ENCODE measurements at places on chromosomes 6 and 20.

DNA sequence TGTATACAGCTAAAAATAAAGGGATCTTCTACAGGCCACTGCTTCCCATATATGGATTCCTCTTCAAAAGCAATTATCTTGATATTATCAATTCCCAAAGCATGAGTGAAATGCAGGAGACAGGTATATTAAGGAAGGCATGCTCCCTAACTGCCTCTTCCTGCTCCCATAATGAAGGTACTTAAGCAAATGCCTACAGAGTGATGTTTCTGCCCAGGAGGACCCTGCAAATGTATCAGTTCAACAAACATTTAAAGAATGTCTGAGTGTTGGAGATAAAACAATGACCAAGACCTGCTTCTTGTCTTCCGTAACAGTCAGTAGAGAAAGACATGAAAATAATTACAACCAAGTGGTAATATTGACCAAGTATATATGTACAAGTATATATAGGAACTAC is 4.2 kb downstream of the UBE2J1 start:
- no peak for DNase-seq

DNA sequence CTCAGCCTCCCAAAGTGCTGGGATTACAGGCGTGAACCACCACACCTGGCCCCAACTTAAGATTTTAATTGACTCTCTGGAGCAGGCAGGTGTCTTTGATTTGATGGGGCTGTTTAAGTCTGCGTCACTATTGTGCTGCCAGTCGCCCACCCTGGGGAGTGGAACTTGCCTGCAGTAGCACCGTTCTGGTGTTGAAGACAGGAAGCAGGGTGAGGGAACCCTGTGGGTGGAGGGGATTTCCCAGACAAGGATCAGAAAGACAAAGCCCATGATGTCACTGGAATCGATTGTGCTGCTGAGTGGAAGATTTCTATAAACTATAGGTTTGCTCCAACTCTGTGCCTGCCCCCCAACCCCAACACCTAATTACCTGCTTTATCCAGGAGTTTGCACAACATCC is 11.0 kb downstream of the ALDH8A1 start:
- DNase-seq, result peak; percentile 61

DNA sequence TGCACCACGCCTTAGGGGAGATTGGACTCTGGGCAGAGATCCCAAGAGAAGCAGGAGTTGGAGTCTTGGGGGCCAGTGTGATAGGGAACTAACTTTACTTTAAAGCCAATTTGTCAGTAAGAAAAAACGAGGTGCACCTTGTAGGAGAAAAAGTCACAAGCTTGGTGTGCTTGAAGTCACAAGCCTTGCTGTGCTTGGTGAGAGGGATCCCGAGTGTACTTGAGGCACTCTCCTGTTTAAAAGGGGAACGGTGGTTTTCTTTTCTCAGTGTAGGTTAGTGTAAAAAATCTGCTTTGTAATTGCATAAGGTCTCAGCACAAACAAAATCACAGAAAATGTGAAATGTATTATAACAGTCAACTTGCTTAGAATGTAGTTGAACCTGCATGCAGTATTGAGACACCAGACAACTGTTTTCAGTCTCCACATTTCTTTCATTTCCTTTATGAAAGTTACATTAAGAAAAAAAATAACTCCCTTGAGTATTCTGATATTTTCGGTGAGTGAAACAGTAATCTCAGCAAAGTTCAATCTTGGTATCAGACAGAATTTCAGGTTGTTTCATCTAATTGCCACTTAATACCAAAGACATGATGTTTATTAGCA is 111.1 kb upstream of the DUSP22 start:
- no peak for DNase-seq

GRCh38 chr6:14799928-14800327 is 445.9 kb upstream of the JARID2 start:
- peak; percentile 19 for DNase-seq

DNA sequence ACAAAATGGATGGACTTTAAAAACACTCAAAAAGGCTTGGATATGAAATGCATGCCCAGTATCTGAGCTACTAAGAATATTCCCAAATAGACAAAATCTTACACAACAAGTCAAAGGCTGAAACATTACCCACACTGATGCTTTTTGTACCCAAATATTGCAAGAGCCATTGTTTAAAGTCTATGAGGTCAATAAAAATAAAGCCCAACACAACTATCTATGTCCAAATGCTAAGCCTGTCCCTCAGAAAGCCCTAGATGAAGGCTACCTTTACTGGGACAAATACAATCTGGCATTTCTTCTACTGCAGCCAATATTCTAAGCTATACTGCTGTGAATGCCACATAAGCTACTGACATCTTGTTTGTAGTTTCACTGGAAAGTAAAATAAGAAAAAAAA is 54.3 kb downstream of the RALGAPA2 start:
- no peak for DNase-seq

GRCh38 chr6:132969196-132969595 is 154.8 kb downstream of the RPS12 start:
- DNase-seq, result no peak

DNA sequence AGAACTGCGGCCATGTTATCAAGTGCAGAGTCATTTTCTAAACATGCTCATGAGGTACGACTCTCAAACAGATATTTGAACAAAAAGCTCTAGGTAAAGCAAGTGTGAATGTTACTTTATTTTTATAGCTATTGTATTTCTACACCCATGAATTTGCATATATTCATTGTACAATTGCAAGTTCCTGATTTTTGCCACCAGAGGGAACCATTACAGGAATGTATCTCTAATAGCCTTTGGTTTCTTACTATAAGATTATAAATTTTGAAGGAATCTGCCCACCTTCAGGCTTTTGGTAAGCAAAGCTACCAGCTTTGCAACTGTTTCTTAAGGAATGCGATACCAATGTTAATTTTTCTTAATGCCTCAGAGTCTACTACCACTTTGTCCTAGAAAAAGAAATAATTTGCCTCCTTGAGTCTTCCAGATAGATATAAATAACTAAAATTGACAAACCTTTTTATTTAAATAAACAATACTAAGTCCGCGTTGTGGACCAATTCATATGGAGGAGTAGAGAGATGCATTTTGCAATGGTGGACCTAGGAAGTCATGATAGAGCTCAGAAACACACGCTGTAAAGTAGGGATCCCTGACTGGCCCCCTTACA is 125.4 kb upstream of the SAMD5 start:
- DNase-seq, result no peak

DNA sequence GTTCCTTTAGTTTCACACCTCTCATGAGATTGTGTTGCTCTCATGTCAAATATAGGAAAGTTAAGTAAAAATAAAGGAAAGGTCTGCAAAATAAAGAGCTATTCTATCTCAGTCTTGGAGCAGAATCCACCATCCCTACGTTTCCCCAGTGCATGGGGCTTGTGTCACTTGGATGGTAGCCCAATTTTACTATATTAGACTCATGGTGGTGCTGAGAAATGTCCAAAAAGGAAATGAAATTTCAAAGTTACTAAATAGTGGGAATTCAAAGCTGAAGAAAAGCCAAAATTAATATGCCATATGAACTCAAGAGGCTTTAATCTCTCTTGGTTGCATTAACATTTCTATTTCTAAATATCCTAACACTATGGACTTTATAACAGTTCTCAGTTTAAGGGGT is 1283.3 kb upstream of the GJE1 start:
- no peak for DNase-seq

DNA sequence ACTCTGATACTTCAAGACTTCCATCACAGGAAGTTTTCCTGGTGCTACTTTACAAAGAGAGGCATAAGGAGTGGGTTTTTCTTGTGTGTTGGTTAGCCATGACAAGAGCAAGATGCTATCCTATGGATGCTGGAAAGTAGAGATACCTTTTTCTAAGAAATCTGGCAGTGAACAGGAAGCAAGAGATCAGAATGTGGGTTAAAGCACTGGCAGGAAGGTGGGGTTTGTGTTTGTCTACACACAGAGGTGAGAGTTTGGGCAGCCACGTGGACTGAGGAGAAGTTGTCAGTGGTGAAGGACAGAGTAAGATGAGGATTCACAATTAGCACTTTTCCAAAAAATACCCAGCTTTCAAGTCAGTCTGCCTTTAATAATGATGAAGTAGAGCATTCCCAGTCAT is 17.9 kb downstream of the SLC2A12 start:
- no peak for DNase-seq

GRCh38 chr6:106743612-106744011 is 114.2 kb downstream of the QRSL1 start:
- no peak for DNase-seq

- no peak for DNase-seq
Measured at GRCh38 chr6:152098683-152099082, 291.2 kb downstream of the ESR1 start.

DNA sequence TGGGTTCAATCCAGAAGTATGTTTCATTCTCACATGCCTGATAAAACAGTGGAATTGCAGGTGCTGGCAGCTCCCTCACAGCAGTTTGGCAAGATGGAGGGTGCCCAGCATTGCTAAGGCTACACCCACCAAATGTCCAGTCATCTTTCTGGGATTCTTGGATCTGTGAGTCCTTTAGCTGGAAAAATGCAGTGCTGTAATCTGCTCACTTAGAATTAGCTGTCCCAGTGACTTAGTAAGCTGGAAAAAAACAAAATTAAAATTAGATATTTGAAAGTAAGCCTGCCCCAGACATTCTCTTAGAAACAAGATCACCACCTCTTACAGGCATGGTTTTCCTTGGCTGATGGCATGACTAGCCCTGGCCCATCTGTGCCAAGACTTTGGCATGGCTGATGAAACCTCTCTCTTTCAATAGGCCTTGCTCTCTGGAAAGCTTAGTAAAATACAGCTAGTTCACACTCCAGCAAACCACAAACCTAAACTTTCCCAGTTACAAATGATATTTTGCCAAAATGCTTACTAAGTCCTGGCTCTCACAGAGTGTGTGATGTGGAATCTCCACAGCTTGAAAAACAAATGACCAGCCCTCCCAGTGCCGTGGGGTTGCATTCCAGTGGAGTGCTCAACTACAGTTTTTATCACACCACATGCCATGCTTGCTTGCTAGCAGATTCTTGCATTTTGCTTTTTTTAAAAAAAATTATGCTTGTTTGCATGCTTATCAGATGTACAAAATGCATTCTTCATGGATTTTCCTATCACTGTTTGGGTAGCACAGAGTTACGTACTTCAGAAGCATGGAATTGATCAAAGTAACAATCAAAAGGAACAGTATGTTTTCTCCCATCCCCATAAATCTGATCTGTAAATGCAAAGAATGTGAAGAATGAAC is 261.5 kb downstream of the EYA4 start:
- no peak for DNase-seq

DNA sequence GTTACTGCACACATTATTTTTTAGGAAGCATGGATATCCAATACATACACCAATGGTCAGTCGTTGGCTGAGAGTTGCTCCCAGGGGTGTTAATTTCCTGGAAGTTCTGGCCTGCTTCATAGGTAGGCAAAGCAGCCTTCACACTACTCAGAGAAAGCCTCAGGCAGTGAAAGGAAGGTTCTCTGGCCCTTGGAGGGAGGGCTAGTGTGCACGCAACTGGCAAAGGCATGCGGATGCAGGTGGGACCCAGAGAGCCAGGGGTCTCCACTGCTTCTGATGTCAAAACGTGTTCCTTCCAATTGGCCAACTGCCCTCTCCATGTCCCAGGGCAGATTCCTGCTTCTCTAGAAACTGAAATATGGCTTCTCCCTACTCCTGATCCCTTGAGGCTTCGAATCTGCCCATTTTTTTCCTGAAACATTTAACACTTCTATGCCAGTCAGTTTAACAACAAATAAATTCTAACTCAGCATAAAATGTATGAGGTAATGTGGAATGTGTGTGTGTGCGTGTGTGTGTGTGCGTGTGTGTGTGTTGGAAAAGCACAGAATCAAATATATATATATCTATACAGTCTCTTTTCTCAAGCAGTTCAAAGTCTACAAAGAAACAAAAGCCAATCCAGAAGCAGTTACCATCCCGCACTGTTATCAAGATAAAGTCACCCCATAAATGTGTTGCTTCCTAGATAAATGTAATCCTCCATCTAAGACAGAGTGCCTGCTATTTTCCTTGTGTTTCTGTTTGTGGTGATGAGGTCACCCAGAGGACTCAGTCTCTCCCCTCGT is 94.0 kb upstream of the HIVEP1 start:
- DNase-seq, result no peak

All from activated T-cell treated with anti-CD3 and anti-CD28 coated beads for 48 hours (primary cell).